CD8-positive, alpha-beta memory T cell (primary cell): ENCODE measurements at places on chromosomes 2 and 18. TPM values are rescaled to one million over a fixed set of nuclear protein-coding genes. Genes with fewer than 3 reads are reported as not detected.

FMNL2 gene
- polyA plus RNA-seq = 0.05 TPM

SULT1C2 gene
- not detected for polyA plus RNA-seq

SH3RF3 gene
- polyA plus RNA-seq = 0.24 TPM

ATP6V1B1 gene
- not detected for polyA plus RNA-seq

MMADHC gene
- polyA plus RNA-seq = 117 TPM

ANTXR1 gene
- polyA plus RNA-seq = not detected

LYPD6B gene
- not detected for polyA plus RNA-seq

RASGRP3 gene
- polyA plus RNA-seq = 3.6 TPM

CHAC2 gene
- polyA plus RNA-seq = 3.8 TPM

TNS1 gene
- not detected for polyA plus RNA-seq

CFAP65 gene
- not detected for polyA plus RNA-seq

TRAPPC8 gene
- 20.2 TPM for polyA plus RNA-seq

HAUS1 gene
- 43.2 TPM for polyA plus RNA-seq

REG3G gene
- not detected for polyA plus RNA-seq

TPO gene
- 1.8 TPM for polyA plus RNA-seq

PRKAG3 gene
- not detected for polyA plus RNA-seq

SLC25A12 gene
- polyA plus RNA-seq = 12.8 TPM

C1QL2 gene
- not detected for polyA plus RNA-seq
